ENCODE measurements at places on chromosomes 3 and 15.

GRCh38 chr3:118536764-118537163, 497.9 kb downstream of the IGSF11 start:
- DNase-seq, result no peak

- no peak for DNase-seq
Measured at GRCh38 chr3:192675958-192676649, 51.2 kb downstream of the FGF12 start.

- DNase-seq, result no peak
Measured at GRCh38 chr15:69578787-69579583, 126.4 kb downstream of the RPLP1 start.

- DNase-seq, result no peak
Measured at GRCh38 chr3:16813336-16813735, 71.4 kb upstream of the PLCL2 start.

GRCh38 chr15:81407718-81408117, 33.7 kb upstream of the TMC3 start:
- no peak for DNase-seq

DNA sequence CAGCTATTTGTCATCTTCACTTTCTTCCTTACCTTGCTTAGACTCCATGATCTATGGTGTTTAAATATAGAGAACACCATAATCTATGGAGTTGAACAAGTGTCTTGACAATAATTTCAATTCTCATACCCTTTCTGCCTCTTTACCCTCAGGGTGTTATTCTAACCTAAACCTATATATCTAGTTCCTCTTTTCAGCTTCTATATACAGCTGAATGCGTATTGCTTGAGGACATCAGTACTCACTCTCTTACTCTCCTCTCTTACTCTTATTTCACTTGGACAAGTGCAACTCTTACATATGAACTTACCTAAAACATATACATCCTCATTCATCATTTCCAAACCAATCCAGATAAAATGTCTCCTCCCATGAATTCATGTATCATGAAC, 187.1 kb downstream of the RAP2B start:
- DNase-seq, result no peak

GRCh38 chr3:148833223-148833622, 5.6 kb downstream of the CPB1 start:
- DNase-seq, result no peak

DNA sequence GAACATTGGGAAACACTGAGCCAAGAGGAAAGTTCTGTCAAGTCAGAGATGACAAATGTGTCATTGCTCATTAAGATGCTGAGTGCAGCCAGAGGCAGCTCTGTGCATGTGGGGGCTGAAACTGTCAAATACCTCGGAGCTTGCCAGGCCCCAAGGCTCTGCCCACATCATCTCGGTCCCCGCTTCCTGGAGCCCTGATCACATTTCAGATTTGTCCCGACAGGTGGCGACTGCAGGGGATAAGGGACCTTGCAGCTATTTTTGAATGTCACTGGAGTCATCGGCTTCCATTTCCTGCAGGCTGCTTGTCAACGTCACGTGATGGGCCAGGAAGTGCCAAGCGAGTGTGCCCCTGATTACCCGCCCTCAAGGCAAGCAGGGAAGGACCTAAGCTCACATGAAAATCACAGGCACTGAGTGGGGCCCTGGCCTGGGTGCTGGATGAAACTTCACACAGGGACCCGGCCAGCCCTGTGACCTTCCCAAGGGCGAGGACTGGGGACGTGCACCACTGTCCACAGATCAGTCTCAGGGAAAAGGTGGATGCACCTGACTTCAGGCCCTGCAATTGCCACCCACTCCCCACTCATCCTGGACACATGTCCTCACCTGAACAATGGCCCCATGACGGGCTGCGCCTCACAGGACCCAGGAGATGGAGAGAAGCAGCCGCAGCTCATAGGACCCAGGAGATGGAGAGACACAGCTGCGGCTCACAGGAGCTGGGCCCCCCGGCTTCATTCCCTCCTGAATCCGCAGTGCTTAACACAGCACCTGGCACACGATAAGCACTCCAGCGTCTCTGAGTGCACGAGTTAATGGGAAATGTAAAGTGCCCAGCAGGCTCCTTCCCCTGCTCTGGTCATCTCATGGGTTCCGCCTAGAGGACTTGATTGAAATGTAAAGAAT, 73.4 kb downstream of the NUP210 start:
- DNase-seq, result peak; percentile 36

DNA sequence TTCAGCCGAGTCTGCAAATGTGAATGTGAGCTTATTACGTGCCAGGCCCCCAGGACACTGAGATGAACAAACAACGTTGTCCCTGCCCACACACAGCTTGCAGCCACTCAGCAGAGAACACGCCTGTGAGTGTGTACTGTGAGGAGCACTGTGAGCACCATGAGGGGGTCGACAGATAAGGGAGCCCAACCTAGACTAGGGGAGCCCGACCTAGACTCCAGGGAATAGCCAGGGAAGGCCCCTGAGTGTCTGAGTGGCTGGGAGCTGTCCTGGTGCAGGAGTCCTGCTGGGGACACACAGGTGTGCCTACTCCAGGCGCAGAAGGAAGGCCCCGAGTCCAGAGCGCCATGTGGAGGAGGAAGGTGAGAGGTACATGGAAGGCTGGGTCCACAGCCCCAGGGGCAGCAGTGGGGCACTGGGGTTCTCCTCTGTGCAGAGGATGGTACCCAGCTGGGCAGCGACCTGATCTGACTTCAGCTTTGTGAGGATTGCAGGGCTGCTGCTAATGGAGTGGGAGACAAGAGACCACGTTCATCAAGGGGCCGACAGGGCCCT, 36.5 kb downstream of the MGLL start:
- DNase-seq, result no peak

- DNase-seq, result no peak
Measured at GRCh38 chr15:93063796-93064690, 25.0 kb downstream of the RGMA start.

Data from activated T-cell treated with anti-CD3 and anti-CD28 coated beads for 4 hours (primary cell).